ENCODE measurements at places on chromosomes 2 and 18.

DNA sequence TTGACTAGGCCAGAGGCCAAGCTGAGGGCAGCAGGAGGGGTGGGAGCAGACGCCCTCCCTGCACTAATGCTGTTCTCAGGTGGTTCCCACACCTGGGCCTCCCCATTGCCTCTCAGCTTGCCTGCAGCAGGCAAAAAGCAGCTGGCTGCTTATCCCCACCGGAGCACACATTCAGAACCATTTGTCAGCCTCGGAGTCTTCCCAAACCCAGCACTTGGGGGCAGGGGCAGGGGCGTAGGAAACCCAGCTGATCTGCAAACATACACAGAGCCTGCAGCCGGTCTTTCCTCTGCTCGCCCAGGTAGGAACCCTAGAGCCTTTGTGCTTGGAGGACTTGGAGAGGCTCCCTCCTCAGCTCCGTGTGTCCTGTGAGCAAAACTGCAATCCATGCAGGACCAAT lies 249.8 kb downstream of the CYP26B1 start:
- DNase-seq = no peak

DNA sequence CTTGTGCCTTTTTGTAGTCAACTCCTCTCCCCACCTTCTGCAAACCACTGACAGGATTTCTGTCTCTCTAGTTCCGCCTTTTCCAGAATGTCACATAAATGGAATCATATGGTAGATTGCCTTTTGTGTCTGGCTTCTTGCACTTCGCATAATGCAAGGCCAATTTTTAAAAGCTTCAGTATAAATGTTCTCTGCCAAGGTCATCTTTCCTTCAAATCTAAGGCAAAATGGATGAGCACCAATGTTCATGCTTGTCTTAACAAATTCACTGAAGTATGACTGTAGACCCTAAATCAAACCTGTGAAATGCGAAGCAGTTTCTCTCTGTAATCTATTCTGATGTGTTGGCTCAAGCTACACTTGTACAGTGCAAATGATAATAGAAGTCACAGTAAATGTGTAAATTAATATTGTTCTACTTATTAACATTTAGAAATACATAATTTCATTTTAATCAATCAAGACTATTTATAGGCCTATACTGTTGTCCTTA lies 92.8 kb upstream of the GLS start:
- no peak for DNase-seq

DNA sequence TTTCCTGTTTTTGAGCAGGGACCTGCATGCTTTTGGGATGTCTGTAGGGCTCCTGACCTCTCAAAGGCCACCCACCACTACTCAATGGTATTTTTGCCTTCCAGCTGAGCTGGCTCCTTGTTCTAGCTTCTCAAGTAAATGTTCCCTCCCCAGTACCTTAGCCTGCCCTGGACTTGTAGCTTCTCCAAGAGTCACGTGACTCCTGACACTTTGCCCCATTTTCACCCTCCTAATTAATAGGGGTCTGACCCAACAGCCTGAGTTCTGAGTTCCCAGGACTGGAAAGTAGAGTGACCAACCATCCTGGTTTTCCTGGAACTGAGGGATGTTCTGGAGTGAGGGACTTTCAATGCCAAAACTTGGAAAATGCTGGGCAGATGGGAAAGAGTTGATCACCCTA lies 4.0 kb downstream of the LBX2 start:
- DNase-seq = no peak

DNA sequence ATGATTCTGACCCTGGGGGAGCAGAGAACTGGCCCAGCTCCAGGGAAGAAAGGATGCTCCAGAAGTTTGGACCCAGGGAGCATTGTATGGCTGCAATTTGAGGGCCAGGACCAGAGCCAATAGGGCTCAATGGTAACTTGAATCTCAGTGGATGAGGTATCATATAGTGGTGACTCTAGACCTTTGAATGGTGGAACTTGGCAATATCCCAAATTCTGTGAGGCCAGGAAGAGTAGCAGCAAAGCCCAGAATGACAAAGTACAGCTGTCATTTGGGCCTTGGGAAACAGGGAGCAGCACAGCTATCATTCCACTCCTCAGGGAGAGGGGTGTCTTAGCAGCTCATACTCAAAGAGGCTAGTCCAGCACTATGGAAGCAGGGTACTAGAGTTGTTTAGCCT lies 332.9 kb upstream of the RBMS1 start:
- DNase-seq = no peak

- no peak for DNase-seq
Measured at GRCh38 chr18:65990944-65991708, 240.3 kb downstream of the CDH7 start.

GRCh38 chr2:111704246-111704645 lies 179.7 kb downstream of the ANAPC1 start:
- no peak for DNase-seq

Measured in pons (tissue), 1 donor.